A673 (cell line): ENCODE measurements at places on chromosomes 5 and 9. TPM values are rescaled to one million over a fixed set of nuclear protein-coding genes. Genes with fewer than 3 reads are reported as not detected.

DNA sequence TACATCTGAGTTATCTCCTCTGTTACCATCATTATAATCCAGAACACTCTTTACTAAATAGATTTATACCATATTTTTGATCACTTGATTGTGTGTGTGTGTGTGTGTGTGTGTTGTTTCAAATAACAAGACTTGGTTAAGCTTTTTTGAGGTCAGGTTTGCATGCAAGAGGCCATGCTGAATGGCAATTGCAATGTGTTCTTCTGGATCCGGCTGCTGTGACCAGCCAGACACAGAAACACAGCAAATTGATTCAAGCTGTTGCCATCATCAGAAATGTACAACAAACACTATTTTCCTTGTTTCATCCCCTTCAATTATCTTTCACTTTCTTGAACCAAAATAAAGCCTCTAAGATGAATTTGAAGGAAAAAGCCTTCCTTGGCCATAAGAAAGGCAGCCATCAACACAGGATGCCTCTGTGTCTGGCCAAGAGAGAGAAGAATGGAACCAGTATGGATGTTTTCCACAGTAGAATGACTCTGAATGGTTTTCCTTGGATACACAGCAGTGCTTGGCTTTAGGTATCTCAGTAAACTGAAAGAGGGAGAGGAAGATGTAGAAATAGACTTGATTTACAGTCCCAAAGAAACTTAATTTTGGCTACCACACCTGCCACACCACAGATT, 53.9 kb downstream of the DPYSL3 start:
- no peak for DNase-seq
- H3K27ac ChIP-seq = peak overlapping the region; percentile 13
- H3K4me1 ChIP-seq = peaks cover 20% of the 10 kb centered on the region
- no peak overlapping the region for H3K4me3 ChIP-seq
- no peaks in the 10 kb centered on the region for H3K27me3 ChIP-seq

DNA sequence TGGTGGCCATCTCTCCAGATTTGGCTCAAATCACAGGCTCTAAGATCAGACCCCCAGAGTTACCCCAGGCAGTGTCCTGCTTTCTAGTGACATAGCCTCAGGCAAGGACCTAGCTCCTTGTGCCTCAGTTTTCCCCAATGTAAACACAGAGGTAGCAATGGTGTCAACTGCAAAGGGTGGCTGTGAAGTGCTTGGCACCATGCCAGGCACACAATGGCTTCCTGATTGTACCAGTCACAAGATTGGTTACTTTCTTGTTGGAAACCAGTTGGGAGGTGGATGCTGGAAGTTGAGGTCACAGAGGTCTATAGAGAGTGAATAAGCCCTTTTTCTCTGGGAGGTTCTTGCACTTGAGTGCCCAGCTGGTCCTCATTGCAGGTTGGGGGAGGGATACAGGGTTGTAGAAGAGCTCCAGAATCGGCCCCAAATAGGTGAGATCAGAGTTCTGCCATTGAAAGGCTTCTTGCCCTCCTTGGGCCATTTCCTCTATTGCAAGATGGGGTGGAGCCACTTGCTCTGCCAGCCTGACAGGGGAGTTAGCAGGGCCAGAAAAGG, 2.3 kb downstream of the STKLD1 start:
- no peak overlapping the region for H3K4me3 ChIP-seq
- no peak for DNase-seq
- peaks cover 21% of the 10 kb centered on the region for H3K4me1 ChIP-seq
- H3K36me3 ChIP-seq = peaks cover 7% of the 10 kb centered on the region

DNA sequence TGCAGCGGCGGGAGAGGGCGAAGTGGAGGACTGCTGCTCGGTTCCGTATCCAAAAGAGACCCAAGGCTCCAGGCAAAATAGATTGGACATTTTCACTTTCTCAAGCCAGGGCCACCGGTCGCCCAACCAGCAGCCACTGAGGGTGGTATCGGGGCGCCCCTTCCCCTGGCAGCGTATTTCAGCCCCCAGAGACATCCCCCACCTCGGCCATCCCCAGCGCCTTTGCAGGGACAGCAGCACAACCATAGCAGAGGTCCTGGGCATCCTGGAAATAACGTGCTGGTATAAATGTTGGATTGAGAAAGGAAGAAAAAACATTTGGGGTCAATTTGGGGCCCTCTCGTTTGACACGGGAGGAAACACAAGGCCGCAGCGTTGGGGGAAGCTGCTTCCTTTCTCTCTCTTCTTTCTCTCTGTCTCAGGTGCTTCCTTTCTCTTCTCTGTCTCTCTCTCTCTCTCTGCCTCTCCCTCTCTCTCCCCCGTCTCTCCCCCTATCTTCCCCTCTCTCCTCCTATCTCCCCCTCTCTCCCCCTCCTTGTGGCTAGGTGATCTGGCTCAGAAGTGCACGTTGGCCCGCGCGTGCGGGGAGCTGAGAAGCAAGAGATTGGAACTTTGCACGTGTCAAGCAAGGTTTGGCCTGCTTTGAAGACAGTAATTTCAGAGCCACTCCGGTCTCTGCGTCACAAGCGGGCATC, 624 bp upstream of the RETREG1 start:
- H3K36me3 ChIP-seq = no peaks in the 10 kb centered on the region
- H3K27ac ChIP-seq = no peak overlapping the region
- no peak for DNase-seq
- peaks cover 10% of the 10 kb centered on the region for H3K4me1 ChIP-seq
- H3K4me3 ChIP-seq = peak overlapping the region; percentile 61

GRCh38 chr5:150075233-150075632, 11.1 kb downstream of the CSF1R start:
- no peak for DNase-seq
- H3K4me1 ChIP-seq = no peaks in the 10 kb centered on the region
- no peak overlapping the region for H3K27ac ChIP-seq

- no peak for DNase-seq
- no peaks in the 10 kb centered on the region for H3K4me1 ChIP-seq
- H3K27ac ChIP-seq = no peak overlapping the region
- H3K27me3 ChIP-seq = no peaks in the 10 kb centered on the region
- H3K36me3 ChIP-seq = no peaks in the 10 kb centered on the region
These were observed 69.0 kb downstream of the MVB12B start for GRCh38 chr9:126395439-126396212.

PTPN3 gene
- total RNA-seq = 1.0 and 1.1 TPM in 2 replicates

SYK gene
- total RNA-seq = 14.9 and 21.5 TPM in 2 replicates

CACFD1 gene
- total RNA-seq = 7.8 and 10.6 TPM in 2 replicates
